ENCODE measurements at places on chromosomes 2 and 18. TPM values are rescaled to one million over a fixed set of nuclear protein-coding genes. Genes with fewer than 3 reads are reported as not detected.

GRCh38 chr2:47223980-47224379 lies 68.9 kb upstream of the STPG4 start:
- no peak overlapping the region for H3K4me3 ChIP-seq
- no peaks in the 10 kb centered on the region for H3K36me3 ChIP-seq
- H3K27me3 ChIP-seq = no peaks in the 10 kb centered on the region
- H3K4me1 ChIP-seq = peaks cover 29% of the 10 kb centered on the region
- DNase-seq = no peak
- no peak overlapping the region for H3K27ac ChIP-seq

GRCh38 chr2:186183406-186183805 lies 302.7 kb upstream of the ZC3H15 start:
- no peaks in the 10 kb centered on the region for H3K4me1 ChIP-seq
- no peak overlapping the region for H3K4me3 ChIP-seq
- DNase-seq = no peak
- no peak overlapping the region for H3K27ac ChIP-seq
- no peaks in the 10 kb centered on the region for H3K27me3 ChIP-seq

- no peak overlapping the region for H3K27ac ChIP-seq
- H3K27me3 ChIP-seq = no peaks in the 10 kb centered on the region
- no peaks in the 10 kb centered on the region for H3K36me3 ChIP-seq
- H3K4me3 ChIP-seq = no peak overlapping the region
- DNase-seq = no peak
Measured at GRCh38 chr18:26531605-26532298, 16.6 kb downstream of the KCTD1 start.

GRCh38 chr18:66510357-66511045 lies 93.4 kb downstream of the CDH19 start:
- no peak for DNase-seq
- no peaks in the 10 kb centered on the region for H3K27me3 ChIP-seq
- no peaks in the 10 kb centered on the region for H3K4me1 ChIP-seq
- H3K4me3 ChIP-seq = no peak overlapping the region
- no peaks in the 10 kb centered on the region for H3K36me3 ChIP-seq

DNA sequence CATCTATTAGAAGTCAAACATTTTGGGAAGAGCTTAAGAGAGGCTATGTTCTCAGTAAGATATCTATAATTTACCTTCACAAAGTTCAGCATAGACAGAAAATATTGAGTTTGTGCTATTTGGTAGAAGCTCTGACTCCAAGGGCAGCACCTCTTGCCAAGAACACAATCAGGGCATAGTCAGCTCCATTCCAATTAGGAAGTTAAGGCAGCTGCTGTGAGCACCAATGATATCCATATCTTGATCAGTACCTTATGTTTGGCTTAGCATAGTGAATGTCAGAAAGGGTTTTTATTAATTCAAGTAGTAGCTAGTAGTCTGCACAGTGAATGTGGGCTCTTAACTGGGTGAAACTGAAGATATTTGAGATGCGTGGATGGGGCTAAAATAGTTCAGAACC lies 86.4 kb upstream of the SPRED2 start:
- no peak for DNase-seq
- H3K4me3 ChIP-seq = no peak overlapping the region
- H3K27me3 ChIP-seq = no peaks in the 10 kb centered on the region
- no peaks in the 10 kb centered on the region for H3K4me1 ChIP-seq
- no peaks in the 10 kb centered on the region for H3K36me3 ChIP-seq

GRCh38 chr2:102016399-102016955 lies 24.7 kb downstream of the IL1R2 start:
- no peaks in the 10 kb centered on the region for H3K36me3 ChIP-seq
- H3K4me3 ChIP-seq = no peak overlapping the region

- H3K27ac ChIP-seq = no peak overlapping the region
- peaks cover 11% of the 10 kb centered on the region for H3K4me1 ChIP-seq
- peak overlapping the region; percentile 57 for H3K4me3 ChIP-seq
- H3K27me3 ChIP-seq = peaks cover 45% of the 10 kb centered on the region
- DNase-seq = peak; percentile 19
- no peaks in the 10 kb centered on the region for H3K36me3 ChIP-seq
Measured at GRCh38 chr2:210224591-210224940, 681 bp downstream of the ACADL start.

DNA sequence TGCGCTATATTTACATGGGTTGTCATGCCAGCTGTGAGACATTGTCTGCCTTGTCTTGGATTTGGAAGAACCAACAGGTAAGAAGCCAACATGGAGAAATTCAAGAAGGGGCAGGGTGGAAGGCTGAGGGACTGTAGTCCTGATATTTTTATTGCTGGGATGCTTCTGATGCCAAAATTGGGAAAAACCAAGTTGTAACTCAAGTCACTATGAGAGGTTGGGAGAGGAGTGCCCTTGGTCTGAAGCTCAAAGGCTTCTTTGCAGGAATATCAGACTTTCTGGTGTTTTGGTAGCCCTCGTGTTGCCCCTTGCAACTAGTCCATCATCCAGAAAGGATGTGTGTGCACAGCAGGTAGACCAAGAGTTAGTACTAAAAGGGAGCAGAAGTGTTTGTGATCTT lies 294.3 kb upstream of the EPAS1 start:
- no peaks in the 10 kb centered on the region for H3K27me3 ChIP-seq
- H3K36me3 ChIP-seq = peaks cover 44% of the 10 kb centered on the region
- H3K4me1 ChIP-seq = peaks cover 31% of the 10 kb centered on the region

DNA sequence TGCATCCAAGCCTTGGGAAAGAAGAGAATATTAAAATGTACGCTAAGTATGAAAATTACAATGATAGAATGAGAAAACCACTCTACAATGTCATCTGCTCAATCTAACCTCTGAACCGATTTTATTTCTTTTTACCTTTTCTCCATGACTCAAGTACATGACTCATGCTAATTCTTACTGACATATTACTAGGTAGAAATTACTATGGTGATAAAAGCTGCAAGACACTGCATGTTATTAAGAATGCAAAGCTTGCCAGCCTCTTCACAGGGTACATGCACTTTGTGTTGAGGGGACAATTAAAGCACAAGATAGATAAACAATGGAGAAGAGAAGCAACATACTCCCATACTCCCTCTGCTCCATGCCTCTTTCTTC lies 20.7 kb downstream of the SFT2D3 start:
- no peaks in the 10 kb centered on the region for H3K27me3 ChIP-seq
- no peak overlapping the region for H3K4me3 ChIP-seq
- H3K4me1 ChIP-seq = peaks cover 17% of the 10 kb centered on the region

- H3K4me1 ChIP-seq = no peaks in the 10 kb centered on the region
- no peaks in the 10 kb centered on the region for H3K27me3 ChIP-seq
- no peak overlapping the region for H3K4me3 ChIP-seq
Measured at GRCh38 chr2:102724553-102724952, 37.3 kb upstream of the TMEM182 start.

DNA sequence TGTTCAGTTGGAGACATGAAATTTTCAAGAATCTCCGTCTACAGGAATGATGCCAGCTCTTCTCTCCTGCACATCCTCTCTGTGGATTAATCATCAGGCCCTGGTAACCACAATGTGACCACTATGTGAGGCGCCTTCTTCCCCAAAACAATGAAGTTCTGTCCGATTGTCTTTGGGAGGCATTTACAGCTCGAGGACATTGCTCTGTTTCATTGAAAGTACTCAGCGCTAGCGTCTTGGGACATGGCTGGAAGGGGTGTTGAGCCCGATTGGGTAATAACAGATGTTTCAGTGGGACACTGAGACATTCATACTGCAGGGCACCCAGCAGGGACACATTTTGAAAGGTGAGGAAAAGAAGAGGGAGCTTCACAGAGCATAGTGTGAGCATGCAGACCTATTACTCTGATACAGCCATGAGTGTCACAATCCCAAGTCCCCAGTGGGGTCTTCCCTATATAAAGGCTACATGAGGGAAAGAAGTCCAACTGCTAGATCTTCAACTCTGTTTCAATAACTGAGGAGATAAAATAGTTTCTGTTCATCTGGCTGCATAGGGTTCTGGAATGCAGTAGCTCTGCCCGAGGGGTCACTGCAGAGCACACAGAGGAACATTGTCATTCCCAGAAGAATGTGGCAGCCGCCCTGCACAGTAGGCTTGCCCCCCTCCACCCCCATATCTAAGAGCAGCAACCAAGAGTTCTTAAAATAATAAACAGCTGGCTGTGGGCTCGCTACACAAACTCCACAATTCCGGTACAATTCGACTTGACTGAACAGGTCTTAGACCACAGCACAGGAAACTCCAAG lies 237.3 kb downstream of the OSR1 start:
- H3K27ac ChIP-seq = no peak overlapping the region
- no peaks in the 10 kb centered on the region for H3K36me3 ChIP-seq
- DNase-seq = no peak
- H3K4me1 ChIP-seq = peaks cover 8% of the 10 kb centered on the region
- H3K4me3 ChIP-seq = no peak overlapping the region
- no peaks in the 10 kb centered on the region for H3K27me3 ChIP-seq

DNA sequence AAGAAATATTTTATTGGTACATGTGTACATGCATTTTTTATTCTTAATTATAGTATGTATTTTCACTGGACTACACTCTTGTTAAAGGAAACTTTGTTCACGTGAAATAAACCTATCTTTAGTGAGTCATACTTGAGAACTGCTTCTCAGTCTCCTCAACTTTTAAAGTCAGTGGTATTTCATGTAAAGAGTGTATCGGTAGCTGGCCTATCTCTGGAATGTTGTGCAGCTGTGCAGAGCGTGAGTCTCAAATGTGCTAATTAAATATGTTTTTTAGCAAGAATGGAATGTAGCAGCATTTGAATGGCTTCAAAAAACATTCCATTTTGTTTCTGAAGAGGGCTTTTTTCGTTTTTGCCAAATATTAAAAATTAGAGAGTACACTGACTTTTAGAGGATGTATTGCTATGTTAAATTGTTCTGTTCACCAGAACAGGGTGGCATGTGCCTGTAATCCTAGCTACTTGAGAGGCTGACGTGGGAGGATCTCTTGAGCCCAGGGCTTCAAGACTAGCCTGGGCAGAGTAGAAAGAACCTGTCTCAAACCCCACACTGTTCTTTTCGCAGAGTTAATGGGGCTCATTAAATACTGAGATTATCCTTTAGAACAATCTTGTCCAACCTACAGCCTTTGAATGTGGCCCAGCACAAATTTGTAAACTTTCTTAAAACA lies 14.3 kb downstream of the SPTBN1 start:
- no peaks in the 10 kb centered on the region for H3K36me3 ChIP-seq
- DNase-seq = no peak
- H3K4me3 ChIP-seq = peak overlapping the region; percentile 46
- H3K27me3 ChIP-seq = no peaks in the 10 kb centered on the region
- peaks cover 14% of the 10 kb centered on the region for H3K4me1 ChIP-seq

DNA sequence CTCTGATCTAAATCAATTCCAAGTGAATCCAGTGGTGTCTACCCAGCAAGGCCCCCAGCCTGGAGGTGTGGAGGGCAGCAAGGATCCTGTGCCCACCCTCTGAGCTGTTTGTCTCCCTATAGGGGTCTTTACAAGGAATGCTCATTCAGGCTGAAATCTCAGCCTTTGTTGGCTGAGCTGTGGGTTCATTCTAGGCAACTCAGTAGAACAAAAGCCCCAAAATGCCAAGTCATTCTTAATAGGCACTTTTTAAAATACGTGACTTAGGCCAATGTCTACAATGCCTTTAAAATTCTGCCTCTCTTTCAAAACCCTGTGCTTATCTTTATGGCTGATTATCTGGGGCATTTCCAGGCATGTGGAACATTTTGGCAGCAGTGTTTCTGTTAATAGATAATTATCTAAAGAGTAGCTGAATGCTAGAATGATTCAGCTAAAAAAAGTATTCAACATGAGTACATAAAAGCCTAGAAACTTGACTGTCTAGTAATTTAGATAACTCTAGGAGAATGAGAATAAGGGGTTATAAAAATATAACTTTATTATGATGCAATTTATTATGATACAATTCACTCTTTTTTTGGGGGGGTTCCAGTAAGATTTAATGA lies 7.4 kb downstream of the UGT1A6 start:
- no peaks in the 10 kb centered on the region for H3K27me3 ChIP-seq
- no peak overlapping the region for H3K4me3 ChIP-seq
- DNase-seq = no peak
- no peak overlapping the region for H3K27ac ChIP-seq
- H3K36me3 ChIP-seq = no peaks in the 10 kb centered on the region

- peak; percentile 11 for DNase-seq
- H3K27me3 ChIP-seq = no peaks in the 10 kb centered on the region
- H3K27ac ChIP-seq = no peak overlapping the region
- H3K4me1 ChIP-seq = peaks cover 6% of the 10 kb centered on the region
Measured at GRCh38 chr2:12202313-12203075, 456.1 kb downstream of the LPIN1 start.

GRCh38 chr2:85446296-85447221 lies 28.0 kb downstream of the SH2D6 start:
- H3K36me3 ChIP-seq = no peaks in the 10 kb centered on the region
- H3K27me3 ChIP-seq = no peaks in the 10 kb centered on the region
- H3K4me3 ChIP-seq = no peak overlapping the region
- peaks cover 9% of the 10 kb centered on the region for H3K4me1 ChIP-seq

GRCh38 chr2:25699216-25699615 lies 25.8 kb upstream of the DTNB start:
- H3K4me1 ChIP-seq = peaks cover 7% of the 10 kb centered on the region
- H3K27me3 ChIP-seq = no peaks in the 10 kb centered on the region
- no peak for DNase-seq
- H3K27ac ChIP-seq = no peak overlapping the region
- H3K36me3 ChIP-seq = no peaks in the 10 kb centered on the region

DNA sequence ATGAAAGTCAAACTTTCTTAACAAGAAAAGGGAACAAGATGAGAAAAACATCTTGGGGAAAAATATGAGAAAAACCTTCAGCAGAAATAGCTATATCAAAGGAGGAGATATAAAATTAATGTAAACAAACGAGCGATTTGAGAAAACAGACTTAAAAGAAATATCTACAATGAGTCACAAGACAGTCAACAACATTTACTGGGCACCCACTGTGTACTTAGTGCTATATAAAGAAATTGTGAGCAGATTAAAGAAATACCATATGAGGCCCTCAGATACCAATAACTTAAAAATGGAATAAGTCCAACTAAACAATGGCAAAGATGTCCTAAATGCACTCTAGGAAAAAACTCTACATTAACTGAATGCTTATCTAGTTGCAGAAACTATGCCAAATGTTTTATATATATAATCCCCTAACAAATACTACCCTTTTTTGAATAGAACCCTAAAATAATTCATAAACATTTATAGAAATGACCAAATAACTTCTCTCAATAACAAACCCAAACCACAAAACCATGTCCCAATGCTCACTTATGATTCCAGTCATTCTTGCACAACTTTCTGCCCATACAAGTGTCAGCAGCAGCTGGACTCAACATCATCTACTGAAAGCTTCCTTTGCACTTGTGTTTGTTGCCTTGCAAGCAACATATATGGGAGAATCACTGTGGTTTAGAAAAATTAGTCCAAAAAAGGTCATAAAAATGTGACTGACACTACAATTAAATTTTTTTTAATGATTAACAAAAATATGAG lies 83.5 kb downstream of the COBLL1 start:
- DNase-seq = no peak
- no peaks in the 10 kb centered on the region for H3K4me1 ChIP-seq
- H3K27ac ChIP-seq = no peak overlapping the region
- H3K27me3 ChIP-seq = no peaks in the 10 kb centered on the region

The RAB11FIP5 gene
- 23.3 TPM for total RNA-seq

The ACKR3 gene
- total RNA-seq = 58.4 TPM

The TTC39C gene
- 5.1 TPM for total RNA-seq

The ARL4C gene
- total RNA-seq = 1.1 TPM

The NLRC4 gene
- total RNA-seq = 0.45 TPM

The MAL gene
- 3.1 TPM for total RNA-seq

The GAD1 gene
- not detected for total RNA-seq

The ATG16L1 gene
- total RNA-seq = 13.2 TPM
